SJSA1 (cell line): ENCODE measurements at places on chromosomes 5 and 9.

DNA sequence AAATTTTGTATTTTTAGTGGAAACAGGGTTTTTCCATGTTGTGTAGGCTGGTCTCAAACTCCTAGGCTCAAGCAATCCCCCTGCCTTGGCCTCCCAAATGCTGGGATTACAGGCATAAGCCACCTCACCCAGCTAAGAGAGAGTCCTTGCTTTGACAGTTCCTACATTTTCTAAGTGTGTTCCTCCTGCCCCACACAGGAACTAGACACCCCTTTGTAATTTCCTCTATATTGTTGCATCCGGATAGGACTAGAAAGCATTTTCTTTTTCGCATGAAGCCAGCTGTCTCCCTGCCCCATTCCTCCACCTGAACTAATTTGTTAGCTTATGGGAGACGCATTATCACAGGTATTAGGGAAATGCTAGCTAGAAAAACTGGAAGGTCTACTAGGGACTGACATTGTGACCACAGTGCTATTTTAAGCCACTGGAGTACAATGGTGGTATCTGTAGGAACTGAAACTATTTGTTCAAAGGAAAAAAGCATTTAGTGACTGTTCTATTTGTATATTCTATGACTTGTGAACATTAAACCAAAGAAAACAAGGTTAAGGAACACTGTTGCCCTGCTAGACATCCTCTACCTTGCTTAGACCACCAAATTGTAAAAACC, 214.1 kb downstream of the SMARCA2 start:
- no peak for DNase-seq

DNA sequence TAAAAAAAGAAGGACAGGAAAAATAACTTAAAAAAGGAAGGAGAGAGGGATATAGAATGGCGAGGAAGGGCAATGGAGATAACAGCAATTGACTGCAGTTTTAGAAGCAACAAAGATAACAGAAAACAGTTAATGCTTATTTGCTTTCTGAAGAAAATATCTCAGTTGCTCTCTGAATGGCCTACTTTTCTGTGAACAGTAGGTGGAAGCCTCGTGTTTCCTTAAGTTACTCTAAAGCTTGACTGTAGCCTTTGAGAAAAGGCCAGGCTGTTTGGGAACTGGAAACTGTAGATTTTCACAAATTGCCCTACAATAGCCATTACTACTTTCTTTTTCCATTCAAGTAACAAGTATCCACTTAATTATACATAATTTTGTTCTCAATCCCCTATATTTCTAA, 404.5 kb downstream of the YTHDC2 start:
- DNase-seq = no peak

DNA sequence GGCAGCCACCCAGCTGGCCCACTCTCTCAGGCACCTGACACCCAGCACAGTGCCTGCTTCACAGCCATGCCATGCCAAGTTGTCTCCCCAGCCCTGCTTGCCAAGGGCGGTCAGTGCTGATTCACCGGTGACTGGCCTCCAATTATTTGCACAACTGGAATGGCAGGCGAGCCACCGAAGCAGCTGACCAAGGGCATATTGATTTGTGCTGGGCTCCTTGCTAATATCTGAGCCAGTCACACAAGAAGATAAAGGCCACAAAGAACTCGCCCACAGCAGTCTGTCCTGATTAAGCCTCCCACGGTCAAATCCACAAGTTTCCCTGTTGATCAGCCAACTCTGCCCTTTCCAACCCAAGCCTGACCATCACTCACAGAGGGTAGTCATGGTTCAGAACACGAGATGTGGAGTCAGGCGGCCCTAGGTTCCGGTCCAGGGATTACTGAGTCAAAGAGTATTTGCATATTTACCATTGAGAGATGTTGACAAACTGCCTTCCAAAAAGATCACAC, 6.4 kb upstream of the EEIG1 start:
- DNase-seq = no peak

- no peak for DNase-seq
Observed at GRCh38 chr5:157308836-157309465, 43.0 kb downstream of the CYFIP2 start.

DNA sequence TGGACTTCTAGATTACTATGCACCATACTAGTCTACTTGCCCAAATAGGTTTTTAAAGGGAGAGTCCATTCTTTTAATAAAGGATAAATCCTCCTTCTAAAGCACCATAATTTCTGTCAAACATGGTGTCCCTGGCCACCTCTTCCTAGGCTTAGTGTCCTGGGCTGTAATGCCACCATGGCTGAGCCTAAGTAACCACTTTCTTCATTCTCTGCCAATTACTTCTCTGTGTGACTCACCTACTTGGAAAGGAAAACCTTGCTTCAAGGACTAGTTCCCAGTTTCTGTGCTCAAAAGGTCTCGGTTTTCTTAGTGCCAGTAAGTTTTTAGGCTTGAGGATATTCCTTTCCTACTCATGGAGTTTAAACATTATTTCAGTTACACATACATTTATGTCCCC, 273.4 kb downstream of the DENND1A start:
- DNase-seq = no peak

GRCh38 chr5:113039229-113039933, 62.8 kb downstream of the DCP2 start:
- DNase-seq = no peak

GRCh38 chr9:81083854-81084512, 605.4 kb downstream of the TLE1 start:
- no peak for DNase-seq

DNA sequence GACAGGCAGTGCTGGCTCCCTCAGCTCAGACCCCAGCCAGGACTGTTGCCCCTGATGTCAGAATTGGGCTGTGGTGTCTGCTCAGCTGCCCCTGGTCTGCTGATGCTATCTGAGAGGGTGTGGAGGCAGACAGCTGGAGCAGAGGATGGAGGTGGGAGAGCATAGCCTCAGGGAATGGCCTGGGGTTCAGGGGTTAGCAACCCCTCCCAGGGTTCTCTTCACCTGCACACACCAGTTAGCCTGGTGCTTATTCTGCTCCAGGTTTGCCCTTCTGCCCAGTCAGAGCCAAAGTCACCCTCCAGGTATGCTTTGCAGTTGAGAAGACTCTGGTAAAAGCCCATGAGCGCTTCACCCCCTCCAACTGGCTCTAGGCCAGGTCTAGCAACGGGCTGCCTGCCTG, 109.8 kb downstream of the SAXO1 start:
- no peak for DNase-seq

GRCh38 chr9:28365020-28365640, 791.8 kb upstream of the C9orf72 start:
- no peak for DNase-seq

- no peak for DNase-seq
Observed at GRCh38 chr9:77024776-77025545, 5.5 kb downstream of the FOXB2 start.

GRCh38 chr9:96453625-96454024, 3.7 kb downstream of the HABP4 start:
- DNase-seq = no peak

GRCh38 chr5:166341740-166342337, 1949.6 kb upstream of the WWC1 start:
- no peak for DNase-seq

- no peak for DNase-seq
Observed at GRCh38 chr9:4514252-4515128, 24.2 kb downstream of the SLC1A1 start.

DNA sequence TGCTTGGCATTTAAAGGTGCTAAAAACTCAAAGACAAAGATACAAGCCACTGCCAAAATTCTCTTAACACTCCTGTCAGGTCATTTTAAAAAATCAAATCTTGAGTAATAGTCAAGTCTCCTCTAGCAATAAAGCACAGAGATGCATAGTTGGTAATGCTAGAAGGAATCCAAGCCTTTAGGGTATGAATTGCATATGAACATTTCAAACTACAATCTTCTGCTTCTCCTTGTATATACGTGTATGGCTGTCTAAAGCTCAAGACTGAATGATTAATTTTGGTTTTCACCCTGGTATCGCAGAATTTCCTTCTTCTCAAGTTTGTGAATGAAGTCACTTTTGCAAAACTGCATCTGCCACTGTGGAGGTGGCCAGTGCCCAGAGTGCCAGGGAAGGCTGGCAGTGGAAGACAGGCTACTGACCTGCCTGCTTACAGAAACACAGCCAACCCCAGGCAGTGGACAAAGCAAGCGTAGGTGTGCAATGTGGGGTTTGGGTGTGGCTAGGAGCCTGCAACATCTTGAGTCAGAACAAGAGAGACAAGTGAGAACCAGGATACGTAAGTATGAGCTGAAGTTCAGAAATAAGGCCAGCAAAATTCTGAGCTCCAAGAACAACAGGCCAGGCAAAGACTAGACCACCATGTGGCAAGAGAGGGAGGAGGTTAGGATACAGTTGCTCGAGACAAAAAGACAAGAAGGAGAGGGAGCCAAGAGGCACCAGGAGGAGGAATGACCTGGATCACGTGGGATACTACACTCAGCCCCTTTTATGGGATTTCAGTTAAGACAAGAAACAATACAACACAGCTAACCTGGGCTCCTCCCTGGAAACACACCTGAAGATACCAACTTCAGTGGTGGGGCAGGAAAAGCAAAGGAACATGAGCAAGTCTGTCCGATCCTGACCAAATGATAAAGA, 22.6 kb downstream of the MYO10 start:
- DNase-seq = no peak

- DNase-seq = no peak
Observed at GRCh38 chr5:111411301-111411700, 101.0 kb downstream of the STARD4 start.

- no peak for DNase-seq
Observed at GRCh38 chr9:16899606-16900005, 29.1 kb upstream of the BNC2 start.

DNA sequence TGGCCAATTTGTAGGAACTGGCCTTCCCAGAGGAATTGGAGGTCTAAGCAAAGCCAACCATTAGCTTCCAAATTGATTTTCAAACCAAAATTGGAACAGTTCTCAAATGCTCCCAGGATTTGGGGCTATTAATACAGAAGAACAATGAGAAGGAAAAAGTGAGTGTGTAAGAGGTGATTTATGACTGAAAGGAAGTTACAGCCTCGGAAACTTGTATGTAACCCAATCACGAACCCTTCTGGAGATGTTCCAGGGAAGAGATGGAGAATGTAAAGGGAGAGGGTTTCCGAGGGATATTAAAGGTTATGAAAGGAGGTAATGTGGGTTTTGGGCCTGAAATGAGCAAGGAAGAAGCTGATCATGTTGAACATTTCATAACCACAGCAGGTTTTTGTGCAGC, 93.2 kb upstream of the CXCL14 start:
- DNase-seq = no peak

GRCh38 chr9:132645306-132645705, 24.5 kb downstream of the DDX31 start:
- DNase-seq = no peak

DNA sequence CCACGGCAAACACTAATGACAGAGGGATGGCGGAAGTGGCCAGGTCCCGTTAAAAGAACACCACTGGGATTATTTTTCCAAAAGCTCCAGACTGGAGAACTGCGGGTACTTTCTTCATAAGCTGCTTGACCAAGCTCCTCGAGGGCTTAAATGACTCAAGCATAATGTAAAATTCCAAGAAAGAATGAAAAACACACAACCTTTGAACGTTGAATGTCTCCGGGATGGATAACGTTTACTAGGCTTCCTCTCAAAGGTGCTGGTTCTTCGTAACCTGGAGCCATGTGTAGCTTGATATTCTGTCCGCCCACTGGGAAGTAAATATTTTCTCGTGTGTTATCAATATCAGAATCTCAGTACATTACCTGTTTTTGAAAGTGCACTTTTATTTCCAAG, 67.6 kb downstream of the EPB41L4B start:
- no peak for DNase-seq

GRCh38 chr5:34496260-34496691, 159.9 kb upstream of the RAI14 start:
- DNase-seq = no peak

GRCh38 chr5:136020383-136021015, 8.3 kb upstream of the TGFBI start:
- DNase-seq = peak; percentile 96

GRCh38 chr5:92942762-92943161, 638.3 kb downstream of the NR2F1-AS1 start:
- no peak for DNase-seq

DNA sequence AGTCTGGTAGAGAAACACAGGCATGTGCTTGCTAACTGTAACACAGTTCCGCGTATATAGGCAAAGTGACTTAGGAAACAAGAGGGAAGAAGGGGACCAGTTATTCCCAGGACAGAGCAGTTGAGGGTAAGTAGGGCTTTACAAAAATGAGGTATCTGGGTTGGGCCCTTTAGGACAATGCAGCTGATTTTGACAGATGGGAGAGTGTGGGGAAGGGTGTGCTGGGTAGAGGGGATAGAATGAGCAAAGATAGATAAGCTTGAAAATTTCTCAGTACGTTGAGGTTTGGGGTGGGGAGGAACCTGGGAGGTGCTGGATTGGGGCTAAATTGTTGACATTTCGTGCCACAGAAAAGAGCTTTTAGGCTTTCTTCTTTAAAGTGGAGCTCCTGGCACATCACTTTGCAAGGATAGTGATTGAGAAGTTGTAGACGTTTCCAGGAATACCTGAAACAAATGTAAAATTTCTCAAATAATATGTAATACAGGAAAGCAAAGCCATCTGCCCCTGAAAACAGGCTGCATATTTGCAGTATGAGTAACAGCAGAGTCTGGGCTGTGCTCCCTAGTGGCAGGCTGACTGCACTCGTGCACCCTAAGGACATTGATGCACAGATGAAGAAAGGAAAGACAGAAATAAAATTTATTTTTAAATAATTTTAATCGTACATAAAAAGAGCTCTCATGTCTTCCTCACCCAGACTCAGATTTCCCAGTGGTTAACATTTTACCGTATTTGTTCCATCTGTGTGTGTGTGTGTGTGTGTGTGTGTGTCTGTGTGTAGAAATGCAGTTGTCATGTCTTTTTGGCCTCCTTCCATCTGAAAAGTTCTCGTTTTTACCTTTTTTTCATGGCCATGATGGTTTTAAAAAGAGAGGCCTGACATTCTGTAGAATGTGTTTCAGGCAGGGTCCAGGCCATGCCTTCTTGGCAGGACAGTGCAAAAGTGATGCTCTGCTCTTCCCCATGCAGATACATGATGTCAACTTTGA, 144.9 kb upstream of the DMRT1 start:
- DNase-seq = peak; percentile 54

GRCh38 chr5:179974946-179975712, 67.4 kb upstream of the TBC1D9B start:
- peak; percentile 64 for DNase-seq

DNA sequence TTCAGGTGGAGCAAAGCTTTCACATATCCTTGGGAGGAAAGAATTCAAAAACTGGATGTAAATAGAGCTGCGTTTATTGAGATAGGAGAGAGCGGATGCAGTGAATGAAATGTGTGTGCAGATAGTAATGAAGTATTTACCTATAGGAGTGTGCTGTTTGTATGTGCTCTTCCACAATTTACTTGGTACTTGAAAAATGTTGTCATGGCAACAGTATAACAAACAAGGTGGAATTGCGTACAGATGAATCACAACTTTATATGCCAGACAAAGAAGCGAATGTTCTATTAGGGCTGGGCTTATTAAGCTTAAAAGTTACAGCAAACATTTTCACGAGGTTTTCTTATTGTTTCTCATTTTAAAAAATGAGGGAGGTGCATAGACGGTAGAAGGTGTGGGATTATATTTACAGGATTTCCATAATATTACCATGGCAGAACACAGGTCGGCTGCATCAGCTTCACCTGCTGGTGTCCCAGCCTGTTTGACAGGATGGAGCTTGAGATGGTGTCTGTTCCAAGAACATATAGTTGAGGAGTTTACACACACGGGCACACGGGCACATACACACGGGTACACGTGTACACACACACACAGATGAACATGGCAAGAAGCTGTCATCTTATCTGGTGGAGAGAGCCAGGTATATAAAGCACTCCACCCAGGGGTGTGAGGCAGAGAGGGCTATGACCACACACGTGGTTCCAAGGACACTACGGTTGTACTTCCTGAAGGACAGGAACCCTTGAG, 155.7 kb downstream of the RMI1 start:
- DNase-seq = peak; percentile 51

GRCh38 chr9:131406563-131407436, 12.9 kb downstream of the PRRC2B start:
- DNase-seq = no peak
